ENCODE measurements at places on chromosomes 5 and 9.

GRCh38 chr9:82492274-82492673 lies 503.7 kb downstream of the SPATA31D1 start:
- no peak for DNase-seq

DNA sequence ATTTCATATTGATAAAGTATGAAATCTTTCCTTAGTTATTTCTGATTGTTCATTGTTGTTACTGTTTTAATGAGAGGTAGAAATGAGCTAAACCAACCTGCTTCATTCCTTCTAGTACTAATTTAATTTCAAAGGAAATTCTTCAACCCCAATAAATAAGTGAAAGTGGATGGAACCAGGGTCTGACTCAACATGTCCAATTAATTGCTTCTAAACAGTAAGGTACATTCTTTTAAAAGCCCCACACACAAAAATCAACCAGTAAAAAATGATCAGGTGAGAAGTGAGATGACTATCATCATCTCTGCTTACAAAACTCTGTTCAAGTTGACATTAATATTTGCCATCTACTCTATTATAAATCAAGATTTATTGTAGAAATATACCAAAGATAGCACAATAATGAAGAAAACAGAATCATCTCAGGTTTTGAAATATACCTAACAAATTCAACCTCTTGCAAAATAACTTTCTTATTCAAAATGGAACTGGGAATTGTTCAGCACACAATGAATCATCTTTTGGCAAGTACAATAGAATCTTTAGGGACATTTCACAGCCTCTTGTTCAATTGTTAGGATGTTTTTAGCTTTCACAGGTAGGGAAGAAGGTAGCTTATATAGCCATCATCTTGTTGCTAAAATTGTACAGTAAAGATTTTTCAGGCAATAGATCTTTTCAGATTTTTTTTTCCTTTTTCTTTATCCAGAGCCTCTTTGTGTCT lies 114.5 kb downstream of the RPS23 start:
- no peak for DNase-seq

- no peak for DNase-seq
Measured at GRCh38 chr5:93579692-93580062, 1.3 kb downstream of the NR2F1-AS1 start.

DNA sequence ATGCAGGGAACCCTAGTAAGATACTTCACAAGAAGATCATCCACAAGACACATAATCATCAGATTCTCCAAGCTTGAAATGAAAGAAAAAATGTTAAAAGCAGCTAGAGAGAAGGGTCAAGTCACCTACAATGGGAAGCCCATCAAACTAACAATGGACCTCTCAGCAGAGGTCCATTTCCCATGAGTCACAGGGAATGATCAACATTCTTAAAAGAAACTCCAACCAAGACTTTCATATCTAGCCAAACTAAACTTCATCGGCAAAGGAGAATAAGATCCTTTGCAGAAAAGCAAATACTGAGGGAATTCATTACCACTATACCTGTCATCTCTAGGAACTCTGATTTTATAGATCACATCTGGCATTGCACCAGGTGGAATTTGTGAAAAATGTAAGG lies 52.9 kb upstream of the SPATA31E1 start:
- DNase-seq = no peak

GRCh38 chr9:121294866-121295661 lies 27.1 kb downstream of the GSN start:
- no peak for DNase-seq

DNA sequence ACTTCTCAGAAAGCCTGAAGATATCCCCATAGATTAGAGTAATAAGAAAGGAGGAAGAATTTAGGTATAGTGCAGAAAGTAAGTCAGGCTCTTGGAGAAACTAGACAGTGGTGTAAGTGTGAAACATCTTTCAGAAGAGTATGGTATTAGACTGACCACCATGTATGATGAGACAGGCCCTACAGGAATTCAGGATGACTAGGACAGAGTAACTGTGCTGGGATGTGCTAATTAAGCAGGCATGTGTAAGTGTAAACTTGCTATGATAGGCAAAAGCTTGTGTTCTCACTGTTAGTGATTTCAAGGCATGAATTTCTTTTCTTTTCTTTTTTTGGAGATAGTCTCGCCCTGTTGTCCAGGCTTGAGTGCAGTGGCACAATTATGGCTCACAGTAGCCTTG lies 70.8 kb downstream of the RAB24 start:
- DNase-seq = no peak

DNA sequence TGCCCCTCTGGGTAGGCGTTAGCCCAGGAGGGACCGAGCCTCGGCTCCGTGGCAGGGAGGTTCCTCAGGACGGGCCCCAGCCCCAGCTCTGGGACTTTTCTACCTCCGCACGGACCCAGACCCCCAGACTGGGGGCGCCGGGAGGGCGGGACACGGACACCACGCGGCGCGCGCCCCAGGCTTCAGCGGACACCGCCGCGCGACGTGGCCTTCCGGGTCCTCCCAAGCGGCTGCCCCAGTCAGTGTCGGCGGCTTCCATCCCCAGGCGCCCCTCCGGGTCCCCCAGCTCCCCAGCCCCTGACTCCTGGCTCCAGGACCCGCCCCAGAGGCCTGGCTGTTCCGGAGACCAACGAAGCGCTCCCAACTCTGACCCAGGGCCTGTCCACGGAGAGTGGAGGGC lies 3.1 kb downstream of the LCNL1 start:
- DNase-seq = no peak

DNA sequence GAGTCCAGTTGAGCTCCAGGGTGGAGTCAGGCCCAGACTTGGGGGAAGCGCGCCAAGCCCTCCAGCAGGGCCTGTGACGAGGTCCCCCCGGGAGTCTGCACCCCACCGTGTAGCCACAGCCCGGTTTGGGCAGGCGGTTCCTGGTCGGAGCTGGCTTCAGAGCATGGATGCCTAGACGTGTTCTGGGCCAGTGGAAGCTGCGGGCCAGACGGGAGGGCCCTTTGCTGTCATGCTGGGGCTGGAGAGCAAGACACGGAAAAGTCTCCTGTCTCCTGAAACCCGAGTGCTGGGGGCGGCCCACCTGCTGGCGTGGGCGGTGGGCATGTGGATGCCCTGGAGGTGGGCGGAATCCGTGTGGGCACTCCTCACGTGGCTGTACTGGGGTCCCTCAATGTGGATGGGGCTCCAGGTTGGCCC lies 1.9 kb downstream of the GPSM1 start:
- no peak for DNase-seq

DNA sequence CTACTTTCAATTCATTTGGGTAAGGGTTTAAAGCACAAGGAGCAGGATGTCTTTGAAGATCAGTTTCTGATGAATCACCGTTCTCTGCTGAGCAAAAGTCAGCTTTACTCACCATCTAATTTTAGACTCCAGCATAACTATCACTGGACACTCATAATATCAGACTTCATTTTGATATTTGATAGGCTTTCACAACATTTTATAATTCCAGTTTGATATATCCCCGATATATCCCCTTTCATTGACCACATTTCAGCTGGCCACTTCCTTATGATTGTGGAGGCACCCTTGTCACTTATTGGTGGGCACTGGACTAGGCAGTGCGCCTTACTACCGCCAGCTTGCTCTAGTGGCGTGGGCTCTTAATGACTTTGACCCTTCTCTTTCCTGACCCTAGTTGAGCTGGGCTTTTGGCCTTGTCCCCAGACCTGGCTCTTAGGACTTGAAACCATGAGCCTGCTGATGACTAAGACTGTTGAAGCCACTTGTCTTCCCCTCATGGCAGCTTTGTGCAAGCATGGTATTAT lies 46.8 kb downstream of the CYSTM1 start:
- no peak for DNase-seq

GRCh38 chr9:134413890-134414623 lies 87.8 kb downstream of the RXRA start:
- DNase-seq = no peak

DNA sequence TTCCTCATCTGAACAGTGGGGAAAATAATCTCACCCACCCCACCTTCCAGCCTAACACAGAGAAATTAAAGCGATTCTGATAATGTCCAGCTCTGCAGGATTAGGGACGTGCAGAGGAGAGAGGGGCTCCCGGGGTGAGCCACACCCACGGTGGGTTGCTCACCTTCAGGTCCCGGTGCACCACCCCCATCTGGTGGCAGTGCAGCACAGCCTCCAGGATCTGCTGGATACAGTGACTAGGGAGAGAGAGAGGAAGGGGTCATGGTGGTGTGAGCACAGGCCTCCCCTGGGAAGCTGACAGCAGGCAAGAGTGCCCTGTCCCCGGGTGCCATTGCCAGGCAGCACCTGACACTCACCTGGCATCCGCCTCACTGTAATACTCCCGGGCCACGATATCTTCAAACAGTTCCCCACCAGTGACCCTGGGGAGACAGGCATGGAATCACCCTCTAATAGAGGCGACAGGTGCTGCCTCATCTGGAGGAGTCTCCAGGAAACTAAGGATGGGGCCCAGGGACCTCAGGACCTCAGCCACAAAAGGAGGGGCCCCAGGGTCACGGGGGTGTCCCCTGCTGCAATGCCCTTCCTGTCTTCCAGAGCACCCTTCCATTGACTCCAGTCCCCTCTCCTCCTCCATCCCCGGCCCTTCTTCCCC lies 33.0 kb downstream of the CAMK2A start:
- DNase-seq = no peak

All from NT2/D1 (cell line).